CD4-positive, alpha-beta memory T cell (primary cell): ENCODE measurements at places on chromosomes 7 and 10.

- no peaks in the 10 kb centered on the region for H3K36me3 ChIP-seq
- H3K27me3 ChIP-seq: no peaks in the 10 kb centered on the region
- H3K4me1 ChIP-seq: no peaks in the 10 kb centered on the region
- no peak for DNase-seq
- no peak overlapping the region for H3K4me3 ChIP-seq
- H3K27ac ChIP-seq: no peak overlapping the region
These were observed 41.7 kb downstream of the ZWINT start for GRCh38 chr10:56319386-56319785.

GRCh38 chr7:158454631-158455030 lies 133.0 kb downstream of the PTPRN2 start:
- no peak overlapping the region for H3K27ac ChIP-seq
- H3K4me1 ChIP-seq: no peaks in the 10 kb centered on the region
- no peaks in the 10 kb centered on the region for H3K27me3 ChIP-seq

DNA sequence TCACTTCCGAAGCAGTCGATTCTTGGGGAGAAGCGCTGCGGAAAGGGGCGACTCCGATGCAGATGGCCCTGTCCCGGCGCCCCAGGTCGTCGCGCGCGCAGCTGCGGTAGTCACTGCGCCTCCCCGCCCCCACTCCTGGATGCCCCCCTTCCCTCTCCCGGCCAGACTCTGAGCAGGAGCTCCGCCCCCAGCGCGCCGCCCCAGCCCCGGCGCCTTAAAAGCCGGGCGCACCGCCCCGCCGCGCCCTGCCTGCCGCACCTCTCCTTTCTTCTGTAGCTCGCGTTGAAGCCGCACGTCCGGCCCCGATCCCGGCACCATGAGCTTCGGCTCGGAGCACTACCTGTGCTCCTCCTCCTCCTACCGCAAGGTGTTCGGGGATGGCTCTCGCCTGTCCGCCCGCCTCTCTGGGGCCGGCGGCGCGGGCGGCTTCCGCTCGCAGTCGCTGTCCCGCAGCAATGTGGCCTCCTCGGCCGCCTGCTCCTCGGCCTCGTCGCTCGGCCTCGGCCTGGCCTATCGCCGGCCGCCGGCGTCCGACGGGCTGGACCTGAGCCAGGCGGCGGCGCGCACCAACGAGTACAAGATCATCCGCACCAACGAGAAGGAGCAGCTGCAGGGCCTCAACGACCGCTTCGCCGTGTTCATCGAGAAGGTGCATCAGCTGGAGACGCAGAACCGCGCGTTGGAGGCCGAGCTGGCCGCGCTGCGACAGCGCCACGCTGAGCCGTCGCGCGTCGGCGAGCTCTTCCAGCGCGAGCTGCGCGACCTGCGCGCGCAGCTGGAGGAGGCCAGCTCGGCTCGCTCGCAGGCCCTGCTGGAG lies at the start of gene INA:
TSS of gene INA (plus strand) at position 243 of the 817 bp plus-strand sequence. CDS start at position 317, 74 bp downstream.
- peaks cover 34% of the 10 kb centered on the region for H3K27me3 ChIP-seq
- no peak within 1 kb of the TSS for H3K27ac ChIP-seq
- H3K36me3 ChIP-seq: no peaks in the 10 kb centered on the region

- no peak for DNase-seq
- H3K4me3 ChIP-seq: no peak overlapping the region
- no peak overlapping the region for H3K27ac ChIP-seq
- H3K4me1 ChIP-seq: peaks cover 13% of the 10 kb centered on the region
These were observed 2.3 kb upstream of the SMIM30 start for GRCh38 chr7:113120647-113121046.

- no peak overlapping the region for H3K27ac ChIP-seq
- no peak for DNase-seq
- H3K36me3 ChIP-seq: no peaks in the 10 kb centered on the region
- no peaks in the 10 kb centered on the region for H3K27me3 ChIP-seq
- no peak overlapping the region for H3K4me3 ChIP-seq
These were observed 17.1 kb upstream of the SLC18A2 start for GRCh38 chr10:117223693-117224430.

DNA sequence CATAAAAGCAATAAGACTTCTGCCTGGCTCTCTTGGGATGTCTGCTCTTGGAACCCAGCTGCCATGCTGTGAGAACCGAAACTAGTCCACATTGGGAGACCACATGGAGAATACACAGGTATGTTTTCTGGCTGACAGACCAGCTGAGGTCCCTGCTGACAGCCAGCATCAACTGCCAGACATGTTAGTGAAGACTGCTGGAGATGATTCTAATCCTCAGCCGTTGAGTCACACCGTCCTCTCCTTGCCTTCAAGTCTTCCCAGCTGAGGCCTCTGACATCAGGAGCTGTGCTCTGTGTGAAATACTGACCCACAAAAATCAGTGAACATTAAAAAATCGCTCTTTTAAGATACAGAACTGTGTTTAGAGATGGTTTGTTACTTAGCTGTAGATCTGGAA lies 36.9 kb upstream of the AGR2 start:
- H3K36me3 ChIP-seq: no peaks in the 10 kb centered on the region
- H3K27me3 ChIP-seq: no peaks in the 10 kb centered on the region
- no peak overlapping the region for H3K27ac ChIP-seq
- H3K4me1 ChIP-seq: no peaks in the 10 kb centered on the region
- no peak for DNase-seq
- H3K4me3 ChIP-seq: no peak overlapping the region

- H3K27ac ChIP-seq: peak within 1 kb of the TSS; percentile 90
- peak within 1 kb of the TSS; percentile 86 for H3K4me3 ChIP-seq
- peaks cover 4% of the 10 kb centered on the region for H3K36me3 ChIP-seq
- DNase-seq: peak; percentile 59
- H3K27me3 ChIP-seq: no peaks in the 10 kb centered on the region
These were observed at the start of gene IKZF1 for GRCh38 chr7:50304129-50304910. IKZF1 (plus strand) TSS chr7:50304716; CDS start chr7:50319062, 14,346 bp downstream.

GRCh38 chr10:56296618-56297017 lies 64.4 kb downstream of the ZWINT start:
- H3K27me3 ChIP-seq: no peaks in the 10 kb centered on the region
- H3K36me3 ChIP-seq: no peaks in the 10 kb centered on the region
- no peaks in the 10 kb centered on the region for H3K4me1 ChIP-seq
- no peak overlapping the region for H3K27ac ChIP-seq

DNA sequence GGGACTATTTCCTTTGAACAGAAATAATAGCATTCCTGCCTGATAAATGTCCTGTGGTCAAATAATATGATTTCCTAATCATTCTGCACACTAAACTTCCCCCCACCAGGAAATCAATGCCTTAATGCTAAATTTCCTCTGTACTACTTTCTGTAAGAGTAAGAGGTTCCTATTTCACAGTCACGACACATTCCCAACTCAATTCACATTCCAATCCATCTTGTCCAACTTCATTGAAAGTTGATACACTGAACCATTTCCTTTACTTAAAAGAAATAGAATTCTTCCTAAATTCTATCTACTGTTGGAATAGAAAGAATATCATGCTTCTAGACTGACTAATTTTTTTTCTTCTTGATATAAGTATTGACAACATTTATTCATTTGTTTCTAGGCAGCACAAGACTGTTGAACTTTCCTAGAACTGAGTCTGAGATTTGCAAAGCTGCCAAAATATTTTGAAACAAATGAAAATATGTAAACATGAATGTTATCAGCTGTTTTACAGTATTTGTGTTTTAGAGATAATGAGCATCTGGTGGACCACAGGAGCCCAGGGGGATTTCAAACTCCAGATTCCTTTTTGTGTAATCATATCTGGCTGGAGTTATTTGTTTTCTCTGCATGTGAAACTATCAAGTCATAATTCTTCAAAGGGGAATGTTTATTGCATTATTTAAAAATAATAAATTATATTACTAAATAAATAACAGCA lies 121.5 kb downstream of the TPST1 start:
- H3K4me3 ChIP-seq: no peak overlapping the region
- H3K4me1 ChIP-seq: no peaks in the 10 kb centered on the region
- DNase-seq: no peak
- no peak overlapping the region for H3K27ac ChIP-seq
- H3K27me3 ChIP-seq: no peaks in the 10 kb centered on the region
- H3K36me3 ChIP-seq: no peaks in the 10 kb centered on the region

GRCh38 chr7:2939193-2939885 lies 95.2 kb upstream of the GNA12 start:
- H3K27ac ChIP-seq: no peak overlapping the region
- no peak overlapping the region for H3K4me3 ChIP-seq
- H3K36me3 ChIP-seq: peaks cover 87% of the 10 kb centered on the region
- H3K27me3 ChIP-seq: no peaks in the 10 kb centered on the region

- no peak overlapping the region for H3K4me3 ChIP-seq
- no peak for DNase-seq
- H3K27ac ChIP-seq: no peak overlapping the region
- no peaks in the 10 kb centered on the region for H3K4me1 ChIP-seq
- no peaks in the 10 kb centered on the region for H3K27me3 ChIP-seq
These were observed 2.5 kb downstream of the GCK start for GRCh38 chr7:44186736-44187135.

DNA sequence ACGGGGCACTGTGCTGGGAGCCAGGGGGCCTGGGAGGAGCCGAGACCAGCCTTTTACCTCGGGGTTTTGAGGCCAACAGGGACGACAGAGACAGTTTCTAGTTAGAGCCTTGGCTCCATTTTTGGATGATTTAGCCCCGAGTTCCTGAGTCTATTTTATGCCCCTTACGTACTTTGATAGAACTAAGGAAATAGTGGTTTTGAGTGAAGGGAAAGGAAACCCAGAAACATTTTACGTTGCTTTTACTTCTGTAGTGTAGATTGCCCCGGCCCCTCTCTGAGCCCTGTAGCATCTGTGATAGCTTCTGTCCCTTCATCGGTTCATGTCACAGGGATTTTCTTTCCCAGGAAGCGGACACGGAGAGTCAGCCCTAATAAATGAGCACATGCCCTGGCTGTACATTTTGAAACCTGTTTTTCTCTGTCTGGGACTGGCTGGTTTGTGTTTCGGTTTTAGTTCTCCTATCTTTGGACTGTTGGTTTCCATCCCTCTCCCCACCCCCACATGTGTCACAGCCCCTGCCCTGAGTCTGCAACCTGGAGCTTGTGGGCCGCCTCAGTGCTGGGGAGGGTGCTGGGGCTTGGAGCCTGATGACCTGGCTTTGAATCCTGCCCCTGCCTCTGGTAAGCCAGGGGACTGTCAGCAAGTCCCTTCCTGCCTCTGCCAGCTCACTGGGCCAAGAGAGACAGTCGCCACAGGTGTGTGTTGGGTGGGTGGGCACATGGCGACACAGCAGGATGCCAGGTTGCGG lies 6.9 kb upstream of the ORAI2 start:
- peaks cover 83% of the 10 kb centered on the region for H3K4me1 ChIP-seq
- DNase-seq: peak; percentile 79
- peak overlapping the region; percentile 98 for H3K27ac ChIP-seq
- no peaks in the 10 kb centered on the region for H3K36me3 ChIP-seq
- H3K27me3 ChIP-seq: no peaks in the 10 kb centered on the region

- H3K4me3 ChIP-seq: no peak overlapping the region
- no peaks in the 10 kb centered on the region for H3K27me3 ChIP-seq
- DNase-seq: no peak
- no peaks in the 10 kb centered on the region for H3K36me3 ChIP-seq
- H3K27ac ChIP-seq: no peak overlapping the region
- H3K4me1 ChIP-seq: no peaks in the 10 kb centered on the region
These were observed 437.5 kb downstream of the PLXNA4 start for GRCh38 chr7:132138817-132139216.

DNA sequence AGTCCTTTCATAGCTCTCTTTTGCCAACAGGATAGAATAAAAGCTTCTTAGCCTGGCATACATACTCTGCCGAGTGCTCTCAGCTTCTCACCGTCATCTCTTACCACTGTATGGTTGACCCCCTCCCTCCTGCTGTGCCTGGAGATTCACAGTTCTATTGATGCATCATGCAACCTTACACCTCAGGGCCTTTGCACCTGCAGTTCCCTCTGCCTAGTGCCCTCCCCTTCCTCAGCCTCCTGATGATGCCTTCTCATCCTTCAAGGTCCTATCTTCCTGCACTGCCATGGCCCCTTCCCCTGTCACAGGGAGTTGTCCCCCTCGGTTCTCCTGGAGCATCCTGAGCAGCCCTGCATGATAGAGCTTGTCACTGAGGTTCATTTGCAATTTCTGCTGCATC lies 81.5 kb downstream of the CDH23 start:
- no peak overlapping the region for H3K27ac ChIP-seq
- no peaks in the 10 kb centered on the region for H3K36me3 ChIP-seq
- DNase-seq: no peak
- H3K27me3 ChIP-seq: no peaks in the 10 kb centered on the region
- no peak overlapping the region for H3K4me3 ChIP-seq
- H3K4me1 ChIP-seq: no peaks in the 10 kb centered on the region

- peaks cover 20% of the 10 kb centered on the region for H3K36me3 ChIP-seq
- no peaks in the 10 kb centered on the region for H3K4me1 ChIP-seq
- no peak overlapping the region for H3K27ac ChIP-seq
- H3K27me3 ChIP-seq: no peaks in the 10 kb centered on the region
- no peak for DNase-seq
- no peak overlapping the region for H3K4me3 ChIP-seq
These were observed 38.4 kb downstream of the SLK start for GRCh38 chr10:104005172-104005863.

- no peaks in the 10 kb centered on the region for H3K36me3 ChIP-seq
- H3K4me3 ChIP-seq: no peak overlapping the region
- H3K27ac ChIP-seq: no peak overlapping the region
- no peak for DNase-seq
These were observed 97.3 kb downstream of the CCDC71L start for GRCh38 chr7:106563466-106564150.

- H3K4me3 ChIP-seq: peak overlapping the region; percentile 39
- no peaks in the 10 kb centered on the region for H3K36me3 ChIP-seq
- H3K27ac ChIP-seq: peak overlapping the region; percentile 24
- peaks cover 41% of the 10 kb centered on the region for H3K4me1 ChIP-seq
These were observed 916 bp upstream of the EEPD1 start for GRCh38 chr7:36151921-36152755.

DNA sequence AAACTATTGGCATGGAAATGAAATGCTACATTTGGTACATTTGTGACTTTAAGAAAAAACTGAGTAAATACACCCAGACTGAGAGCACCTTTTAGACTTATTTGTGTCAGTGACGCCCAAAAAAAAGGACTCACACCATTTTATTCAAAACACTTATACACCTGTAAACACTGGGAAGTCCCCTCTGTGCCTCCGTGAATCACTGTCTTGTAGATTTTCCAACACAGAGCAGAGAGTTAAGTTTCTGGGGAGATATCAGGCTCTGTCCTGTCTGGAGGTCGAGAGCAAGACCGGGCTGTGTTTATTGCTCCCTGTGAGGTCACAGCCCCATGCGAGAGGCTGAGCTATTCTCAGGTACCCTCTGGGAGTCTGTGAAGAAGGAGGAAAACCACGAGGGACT lies 60.7 kb upstream of the TM9SF3 start:
- H3K27me3 ChIP-seq: no peaks in the 10 kb centered on the region
- no peak for DNase-seq
- peaks cover 10% of the 10 kb centered on the region for H3K4me1 ChIP-seq
- H3K36me3 ChIP-seq: no peaks in the 10 kb centered on the region

DNA sequence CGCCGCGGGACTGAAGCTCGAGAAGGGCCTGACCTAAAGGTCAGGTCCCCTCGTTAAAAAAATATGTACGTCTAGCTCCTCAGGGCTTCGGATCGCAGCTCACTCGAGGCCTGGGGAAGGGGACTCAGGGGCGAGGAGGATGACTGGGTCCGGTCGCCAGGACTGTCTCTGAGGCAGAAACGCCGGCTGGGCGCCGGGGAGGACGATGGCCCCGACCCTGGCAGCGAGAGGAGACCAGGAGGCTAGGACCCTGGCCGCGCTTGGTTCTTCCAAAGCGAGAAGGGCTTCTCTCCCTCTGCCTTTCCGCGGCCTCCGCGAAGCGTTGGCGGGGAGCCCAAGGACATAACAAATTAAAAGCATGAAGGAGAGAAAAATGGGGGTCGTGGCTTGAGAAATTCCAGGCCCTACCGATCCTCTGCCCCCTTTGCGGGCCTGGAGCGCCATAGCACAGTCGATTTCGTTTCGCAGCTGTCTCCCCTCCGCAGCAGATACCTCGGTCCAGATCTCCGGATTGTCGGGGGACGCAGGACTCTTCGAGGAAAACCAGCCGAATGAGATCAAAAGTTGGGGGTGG lies 3.1 kb downstream of the NKX2-3 start:
- no peak for DNase-seq
- H3K36me3 ChIP-seq: no peaks in the 10 kb centered on the region
- H3K27ac ChIP-seq: no peak overlapping the region
